CD4-positive, alpha-beta T cell treated with Interleukin-4 for 4 hours (primary cell): ENCODE measurements at places on chromosomes 2 and 18.

GRCh38 chr2:66697366-66697765, 262.4 kb downstream of the MEIS1 start:
- no peak for DNase-seq

- no peak for DNase-seq
These were observed 845 bp downstream of the EML4 start for GRCh38 chr2:42169874-42170521.

DNA sequence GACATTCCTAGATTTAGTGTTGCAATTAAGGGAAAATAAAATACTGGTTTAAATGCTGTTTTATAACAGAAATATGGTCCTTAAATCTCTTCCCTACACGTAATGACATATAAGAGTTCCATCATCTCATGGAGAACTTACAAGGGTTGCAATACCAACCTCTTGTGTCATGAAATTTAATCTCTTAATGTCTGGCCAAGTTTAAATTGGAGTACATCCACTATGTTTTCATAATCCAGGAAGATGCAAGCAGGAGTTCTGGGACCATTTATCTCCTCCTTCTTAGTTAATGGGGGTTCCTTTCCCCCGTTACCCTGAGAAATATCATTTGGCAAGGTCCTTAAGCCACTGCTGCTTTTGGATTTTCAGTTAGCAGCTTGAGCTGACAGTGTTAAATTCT, 126.0 kb upstream of the ACVR2A start:
- DNase-seq = no peak

GRCh38 chr2:49959961-49960553, 805.7 kb upstream of the FSHR start:
- no peak for DNase-seq

DNA sequence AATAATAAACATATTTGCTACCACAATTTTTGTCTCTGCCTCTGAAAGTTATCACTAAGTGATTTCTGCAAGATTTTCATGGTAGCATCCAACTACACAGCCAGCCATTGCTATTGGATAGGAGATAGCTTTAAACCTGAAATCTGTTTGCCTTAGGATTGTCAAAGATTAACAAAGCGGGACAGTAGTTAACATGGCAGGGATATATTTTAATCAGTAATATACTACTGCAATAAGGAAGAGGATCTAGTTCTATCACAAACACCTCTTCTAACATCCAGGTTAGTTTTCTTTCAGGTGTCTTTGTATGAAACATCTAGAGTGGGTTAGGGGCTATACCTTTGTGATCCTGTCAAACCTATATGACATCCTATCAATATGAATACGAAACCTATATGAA, 641.3 kb downstream of the DPP10 start:
- DNase-seq = no peak

DNA sequence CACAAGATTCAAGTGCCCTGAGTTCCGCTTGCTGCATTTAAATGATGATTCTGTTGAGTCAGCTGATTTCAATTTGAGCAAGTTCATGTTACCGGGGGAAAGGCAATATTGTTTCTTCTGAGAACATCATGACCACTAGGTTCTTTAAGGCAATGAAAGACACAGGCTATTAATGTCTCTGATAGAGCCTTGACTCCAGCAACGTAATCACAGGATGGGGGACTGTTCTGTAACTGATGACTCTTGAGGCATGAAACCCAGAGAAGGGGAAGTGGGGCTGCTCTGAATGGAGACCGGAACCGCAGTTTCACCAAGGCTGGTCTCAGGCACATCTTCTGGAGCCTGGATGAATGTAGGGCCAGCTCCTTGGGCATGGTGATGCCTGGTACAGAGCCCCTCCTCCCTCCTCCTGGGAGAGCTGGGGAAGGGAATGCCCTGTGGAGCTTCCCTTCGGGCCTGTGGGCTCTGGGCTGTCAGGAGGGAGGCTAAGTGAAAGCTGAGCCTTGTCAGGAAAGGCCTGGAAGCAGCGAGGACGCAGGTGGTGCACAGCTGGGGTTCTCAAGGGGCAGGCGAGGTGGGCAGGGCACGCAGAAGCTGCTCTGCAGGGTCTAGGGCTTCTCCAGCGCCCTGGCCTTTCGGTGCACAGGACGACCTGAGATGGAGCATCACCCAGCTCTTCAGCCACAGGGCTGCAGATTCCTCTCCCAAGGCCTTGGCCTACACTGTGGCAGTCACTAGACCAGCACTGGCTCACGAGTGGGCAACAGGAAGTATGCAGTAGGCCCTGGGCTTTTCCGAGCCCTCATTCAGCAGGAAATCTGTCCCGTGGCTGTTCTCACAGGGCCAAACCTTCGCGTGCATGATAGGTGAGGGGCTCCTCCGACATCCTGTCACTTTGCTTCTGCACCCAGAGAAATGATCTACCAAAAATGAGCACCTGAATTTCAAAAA, 36.6 kb upstream of the PRLH start:
- DNase-seq = no peak

- no peak for DNase-seq
These were observed 17.0 kb downstream of the SH3BP4 start for GRCh38 chr2:234968631-234969305.
